ENCODE measurements at places on chromosomes 7 and 10.

DNA sequence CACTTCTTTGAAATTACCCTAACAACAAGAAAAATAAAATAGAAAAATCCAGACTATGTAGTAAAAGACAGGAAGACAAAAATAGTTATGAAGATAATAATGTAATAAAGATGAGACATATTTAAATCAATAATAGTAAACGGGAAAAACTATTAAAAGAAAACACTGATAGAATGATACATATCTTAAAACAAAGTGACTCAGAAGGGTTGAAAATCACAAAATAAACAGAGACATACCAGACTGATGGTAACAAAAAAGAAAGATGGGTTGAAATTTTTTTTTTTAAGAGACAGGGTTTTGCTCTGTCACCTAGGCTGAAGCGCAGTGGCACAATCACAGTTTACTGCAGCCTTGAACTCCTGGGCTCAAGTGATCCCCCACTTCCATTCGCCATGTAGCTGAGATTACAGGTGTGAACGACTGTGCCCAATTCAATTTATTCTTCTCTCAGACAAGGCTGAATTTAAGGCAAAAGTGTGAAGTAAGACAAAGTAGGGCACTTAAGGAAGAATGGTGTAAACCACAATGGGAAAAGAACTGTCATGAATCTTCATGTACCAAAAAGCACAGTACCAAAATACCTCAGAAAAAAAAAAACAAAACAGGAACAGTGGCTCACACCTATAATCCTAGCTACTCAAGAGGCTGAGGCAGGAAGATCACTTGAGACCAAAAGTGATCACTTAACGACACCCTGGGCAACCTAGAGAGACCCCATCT, 47.4 kb downstream of the LMBR1 start:
- no peak for DNase-seq

DNA sequence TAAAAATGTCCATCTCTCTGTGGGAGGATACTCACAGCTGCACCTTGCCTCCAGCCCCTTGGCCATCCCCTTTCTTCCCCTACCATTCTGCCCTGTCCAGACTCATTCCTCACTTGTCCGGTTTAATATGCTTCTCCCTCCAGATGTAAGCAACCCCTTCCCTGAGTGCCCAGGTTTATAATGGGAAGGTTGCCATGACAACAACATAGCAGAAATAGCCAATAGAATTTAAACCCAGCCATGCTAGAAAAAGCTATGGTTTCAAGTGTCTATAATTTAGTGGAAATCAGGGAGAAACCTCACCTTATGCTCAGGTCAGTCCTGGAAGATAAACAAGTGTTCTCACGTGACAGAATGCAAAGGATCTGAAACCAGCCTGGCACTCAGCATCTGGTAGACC, 196.0 kb upstream of the FZD8 start:
- no peak for DNase-seq

- DNase-seq, result no peak
Measured at GRCh38 chr10:72904806-72905205, 11.3 kb downstream of the OIT3 start.

GRCh38 chr7:136971776-136972175, 103.3 kb downstream of the CHRM2 start:
- DNase-seq, result no peak

DNA sequence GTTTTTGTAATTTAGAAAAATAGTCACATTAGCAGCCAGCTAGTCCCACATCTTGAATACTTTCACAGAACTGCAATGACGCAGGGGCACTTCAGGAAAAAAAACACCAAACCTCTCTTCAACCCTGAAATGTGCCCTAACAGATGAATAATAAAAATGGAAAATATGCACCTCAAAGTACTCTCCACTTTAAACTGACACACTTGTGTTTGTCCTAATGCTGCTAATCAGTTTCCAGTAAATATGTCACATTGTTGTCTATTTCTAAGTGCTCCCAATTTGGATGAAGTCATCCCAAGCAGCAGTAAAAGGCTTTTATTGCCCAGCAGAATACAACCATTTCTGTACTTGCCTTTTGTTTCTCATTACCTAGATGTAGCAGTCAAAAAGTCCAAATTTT, 86.7 kb downstream of the PARD3 start:
- no peak for DNase-seq

DNA sequence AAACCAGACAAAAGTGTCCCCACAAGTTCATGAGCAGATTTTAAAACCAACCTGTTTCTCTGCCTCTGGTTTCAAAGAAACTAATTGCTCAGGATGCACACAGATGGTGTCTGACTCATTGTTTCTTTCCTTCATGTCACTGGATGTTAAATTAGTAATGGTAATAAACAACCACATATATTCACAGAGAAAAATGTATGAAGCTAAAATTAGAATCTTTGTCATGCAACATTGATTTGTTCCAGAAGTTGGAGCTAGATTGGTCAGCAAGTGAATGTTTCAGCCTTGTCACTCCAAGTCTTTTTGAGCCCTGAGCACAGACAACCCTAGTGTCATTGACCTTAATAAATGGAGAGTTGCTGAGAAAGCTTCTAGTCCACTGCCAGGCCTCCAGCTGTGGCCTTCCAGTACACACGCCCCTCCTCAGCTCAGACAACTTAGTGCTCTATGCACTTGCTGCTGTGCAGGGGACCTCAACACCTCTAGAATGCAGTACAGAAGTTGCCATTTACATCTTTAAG, 175.9 kb downstream of the CCDC71L start:
- no peak for DNase-seq

- no peak for DNase-seq
Measured at GRCh38 chr7:44084701-44085100, 2.4 kb upstream of the POLM start.

DNA sequence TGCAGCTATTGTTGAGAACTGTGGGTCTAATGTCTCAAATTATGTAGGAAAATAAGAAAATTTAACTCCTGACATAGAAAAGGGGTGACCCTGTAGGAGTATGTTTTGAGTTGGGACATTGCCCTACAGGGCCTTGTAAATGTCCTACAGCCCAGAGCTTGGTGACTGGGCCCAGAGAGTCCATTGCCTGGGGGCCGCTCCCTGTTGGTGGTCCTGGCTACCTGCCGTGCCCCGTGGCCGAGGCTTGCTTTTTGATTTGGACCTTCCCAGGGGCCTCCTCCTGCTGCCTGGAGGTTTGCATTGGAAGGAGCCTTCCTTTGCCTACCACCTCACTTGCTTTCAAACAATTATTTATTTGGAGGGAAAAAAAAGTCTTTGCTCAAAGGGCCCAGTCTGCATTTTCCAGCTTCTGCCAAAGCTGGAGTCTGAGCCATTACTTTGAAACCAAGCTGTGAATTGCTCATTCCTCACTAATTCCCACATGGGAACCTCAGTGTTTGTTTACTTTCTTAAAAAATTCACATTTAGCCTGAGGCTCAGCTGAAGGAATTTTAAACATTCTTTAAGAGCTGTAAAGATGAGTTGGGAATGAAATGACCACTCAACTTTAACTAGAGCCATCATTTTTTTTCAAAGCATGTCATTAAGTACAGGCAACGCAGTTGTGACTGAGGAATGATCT, 355.0 kb downstream of the GLRX3 start:
- DNase-seq, result peak; percentile 74

DNA sequence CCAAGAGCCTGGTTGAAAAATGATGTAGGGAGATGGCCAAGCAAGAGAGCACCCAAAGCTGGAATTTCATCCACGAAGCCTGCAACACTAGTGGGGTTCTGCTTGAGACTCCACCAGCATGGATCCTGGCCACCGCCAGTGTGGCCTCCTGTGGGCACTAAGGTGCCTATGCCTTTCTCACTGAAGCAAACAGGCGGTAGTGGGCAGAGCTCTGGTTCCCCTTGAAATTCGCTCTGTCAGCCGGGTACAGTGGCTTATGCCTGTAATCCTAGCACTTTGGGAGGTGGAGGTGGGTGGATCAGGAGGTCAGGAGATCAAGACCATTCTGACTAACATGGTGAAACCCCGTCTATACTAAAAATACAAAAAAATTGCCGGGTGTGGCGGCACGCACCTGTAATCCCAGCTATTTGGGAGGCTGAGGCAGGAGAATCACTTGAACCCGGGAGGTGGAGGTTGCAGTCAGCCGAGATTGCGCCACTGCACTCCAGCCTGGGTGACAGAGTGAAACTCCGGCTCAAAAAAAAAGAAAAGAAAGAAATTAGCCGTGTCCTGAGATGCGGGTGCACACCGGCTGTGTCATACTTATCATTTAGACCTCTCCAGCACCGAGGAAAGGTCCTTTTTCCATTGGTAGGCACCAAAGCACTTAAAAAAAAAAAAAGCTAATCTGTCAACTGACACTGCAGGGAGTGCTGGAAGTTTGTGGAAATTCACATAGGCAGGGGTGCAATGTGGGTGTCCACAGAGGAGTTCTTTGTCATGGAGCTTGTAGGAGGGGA, 28.3 kb downstream of the CCM2 start:
- no peak for DNase-seq

GRCh38 chr10:13099144-13099665, 758 bp upstream of the OPTN start:
- DNase-seq, result peak; percentile 92

DNA sequence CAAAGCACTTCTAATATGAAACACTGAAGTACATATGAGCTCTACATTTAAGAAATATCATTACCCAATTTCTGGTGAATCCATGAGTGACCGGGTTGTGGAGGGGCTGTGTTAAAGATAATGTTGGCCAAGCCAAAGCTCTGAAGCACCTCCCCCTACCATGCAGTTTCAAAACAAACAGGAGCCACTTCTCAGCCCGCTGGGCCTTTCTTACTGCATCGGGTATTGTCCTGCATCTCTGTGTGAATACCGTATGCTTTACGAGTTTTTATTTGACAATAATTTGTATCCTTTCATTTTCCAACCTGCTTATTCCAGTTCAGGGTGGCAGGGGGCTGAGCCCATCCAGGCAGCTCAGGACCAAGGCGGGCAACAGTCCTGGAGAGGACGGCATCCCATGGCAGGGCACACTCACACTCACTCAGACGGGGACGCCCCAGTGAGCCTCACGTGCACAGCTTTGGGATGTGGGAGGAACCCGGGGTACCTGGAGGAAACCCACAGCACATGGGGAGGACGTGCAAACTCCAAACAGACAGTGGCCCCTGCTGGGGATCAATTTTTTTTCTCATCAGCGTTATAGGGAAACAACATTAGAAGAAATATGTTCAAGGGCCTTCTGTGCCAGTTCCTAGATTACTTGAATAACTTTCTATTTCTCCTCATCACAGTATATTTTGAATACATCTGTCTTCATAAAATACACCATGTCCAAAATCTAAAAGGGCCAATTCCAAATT, 1.9 kb downstream of the RNF32 start:
- DNase-seq, result no peak

DNA sequence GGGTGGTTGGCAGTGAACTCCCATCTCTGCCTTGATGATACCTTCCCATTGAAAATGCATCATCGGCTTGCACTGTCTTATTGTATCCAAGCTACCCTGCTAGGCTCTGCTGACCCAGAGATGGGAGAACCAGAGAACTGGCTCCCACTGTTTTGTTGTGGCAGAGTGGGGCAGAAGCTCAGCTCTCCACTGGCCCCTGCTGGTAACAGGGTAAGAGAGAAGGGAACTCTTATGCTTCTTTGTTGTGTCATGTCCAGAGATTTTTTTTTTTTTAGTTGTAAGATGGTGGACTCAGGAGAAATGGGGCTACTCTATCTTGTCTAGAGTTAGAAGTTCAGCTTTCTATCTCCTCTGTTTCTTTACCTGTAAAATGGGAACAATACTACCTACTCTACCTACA, 100.5 kb upstream of the SDK1 start:
- DNase-seq, result peak; percentile 80

DNA sequence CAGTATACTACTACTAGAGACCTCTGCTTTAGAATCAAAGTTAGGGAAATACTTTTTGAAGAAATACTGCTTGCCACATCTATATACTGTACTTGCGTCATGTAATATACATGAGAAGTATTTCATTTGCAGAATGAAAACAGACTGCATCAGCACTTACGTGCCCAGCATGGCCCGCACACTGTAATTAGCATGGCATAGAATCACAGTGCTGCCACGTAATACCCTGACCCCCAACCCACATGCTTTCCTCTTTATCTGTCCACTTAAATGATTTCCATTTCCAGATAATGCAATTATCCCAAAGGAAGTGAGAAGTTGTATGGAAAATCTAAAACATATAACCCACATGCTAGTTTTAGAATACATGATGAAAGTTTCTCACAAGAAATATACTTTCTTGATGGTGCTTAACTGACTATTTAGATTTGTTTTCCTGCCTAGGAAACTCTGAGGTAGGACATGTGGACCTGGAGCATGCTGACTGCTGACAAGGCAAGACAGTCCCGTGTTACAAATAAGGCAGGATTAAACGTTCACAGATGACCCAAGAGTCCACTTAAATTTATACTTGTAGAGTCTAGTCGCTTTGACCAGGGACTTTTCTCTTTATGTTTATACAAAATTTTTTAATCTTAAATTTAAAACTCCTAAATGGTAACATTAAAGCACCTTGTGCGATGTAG, 12.6 kb downstream of the USP6NL start:
- DNase-seq, result no peak

DNA sequence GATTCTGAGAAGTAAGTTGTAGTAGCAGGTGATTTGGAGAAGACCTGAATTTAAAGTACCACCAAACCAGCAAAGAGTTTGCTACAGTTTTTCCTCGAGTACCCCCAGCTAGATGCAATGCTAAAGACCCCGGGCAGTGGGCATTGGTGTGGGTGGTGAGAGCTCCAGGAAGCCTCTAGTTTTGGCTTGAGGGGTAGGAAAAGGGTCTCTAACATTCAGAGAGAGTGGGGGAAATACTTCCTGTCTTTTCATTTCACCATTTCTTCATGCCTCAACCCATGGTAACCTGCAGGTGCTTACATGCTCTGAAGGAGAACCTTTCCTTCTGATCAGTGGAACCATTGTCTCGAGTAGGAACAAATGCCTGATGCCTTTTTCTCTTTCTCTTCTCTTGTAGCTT, 352.2 kb downstream of the CALN1 start:
- no peak for DNase-seq

DNA sequence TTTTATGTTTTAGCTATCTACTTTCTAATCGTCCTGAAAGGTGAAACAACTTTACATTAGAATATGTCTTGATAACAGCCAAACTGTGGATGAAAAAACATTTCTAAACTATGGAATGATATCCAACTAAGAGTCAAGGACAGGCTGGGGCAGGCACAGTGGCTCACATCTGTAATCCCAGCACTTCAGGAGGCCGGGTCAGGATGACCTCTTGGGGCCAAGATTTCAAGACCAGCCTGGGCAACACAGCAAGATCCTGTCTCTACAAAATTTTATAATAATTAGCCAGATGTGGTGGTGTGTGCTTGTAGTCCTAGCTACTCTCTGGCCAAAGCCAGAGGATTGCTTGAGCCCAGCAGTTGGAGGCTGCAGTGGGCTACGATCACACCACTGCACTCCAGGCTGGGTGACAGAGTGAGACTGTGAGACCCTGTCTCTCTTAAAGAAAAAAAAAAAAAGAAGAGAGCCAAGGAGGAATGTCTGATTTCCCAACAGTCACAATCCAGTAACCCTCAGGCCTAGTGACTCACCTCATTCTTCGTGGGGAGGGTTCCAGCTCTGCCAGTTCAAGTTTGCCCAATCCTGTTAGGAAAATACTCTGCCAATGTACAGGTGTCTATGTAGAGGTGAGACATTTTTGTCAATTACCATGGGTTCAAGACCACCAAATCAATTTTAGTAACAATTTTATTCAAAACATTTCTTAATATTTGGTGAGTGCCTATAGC, 14.6 kb upstream of the FZD1 start:
- peak; percentile 85 for DNase-seq

GRCh38 chr7:105887569-105888189, 11.3 kb upstream of the ATXN7L1 start:
- no peak for DNase-seq

GRCh38 chr10:34906067-34906965, 91.2 kb upstream of the PARD3 start:
- DNase-seq, result peak; percentile 87

All from islet precursor cell (in vitro differentiated cells).